Stimulated activated CD4-positive, alpha-beta T cell treated with anti-CD3 and anti-CD28 coated beads, Interleukin-1b, Interleukin-23, amount 100 ng/mL, for 1 hour (primary cell): ENCODE measurements at places on chromosomes 4 and X.

DNA sequence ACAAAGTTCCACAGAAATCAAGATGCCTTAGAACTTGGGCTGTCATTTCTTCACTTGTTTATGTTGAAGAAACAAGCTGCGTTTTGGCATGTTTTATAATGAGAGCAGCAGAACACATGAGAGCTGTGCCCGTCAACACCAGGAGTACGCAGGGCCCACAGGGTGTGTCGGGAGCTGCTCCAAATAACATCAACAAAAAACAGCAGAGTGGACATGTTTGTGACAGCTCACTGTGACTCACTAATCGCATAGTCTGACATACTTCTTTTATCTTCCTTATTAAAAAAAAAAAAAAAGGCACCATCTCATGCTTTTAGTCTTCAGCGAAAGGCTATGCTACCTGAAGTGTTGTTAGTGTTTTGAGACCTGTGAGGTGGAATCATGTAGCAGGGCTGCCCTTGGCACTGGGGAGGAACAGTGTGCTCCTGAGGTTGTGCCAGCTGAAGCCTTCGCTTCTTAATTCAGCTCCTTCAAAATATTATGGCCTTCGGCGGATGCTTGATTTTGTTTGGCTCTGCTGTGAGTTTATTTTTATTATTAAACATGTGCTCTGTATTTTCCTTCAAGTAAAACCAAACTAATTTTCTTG, 32.8 kb downstream of the FHDC1 start:
- DNase-seq, result no peak

DNA sequence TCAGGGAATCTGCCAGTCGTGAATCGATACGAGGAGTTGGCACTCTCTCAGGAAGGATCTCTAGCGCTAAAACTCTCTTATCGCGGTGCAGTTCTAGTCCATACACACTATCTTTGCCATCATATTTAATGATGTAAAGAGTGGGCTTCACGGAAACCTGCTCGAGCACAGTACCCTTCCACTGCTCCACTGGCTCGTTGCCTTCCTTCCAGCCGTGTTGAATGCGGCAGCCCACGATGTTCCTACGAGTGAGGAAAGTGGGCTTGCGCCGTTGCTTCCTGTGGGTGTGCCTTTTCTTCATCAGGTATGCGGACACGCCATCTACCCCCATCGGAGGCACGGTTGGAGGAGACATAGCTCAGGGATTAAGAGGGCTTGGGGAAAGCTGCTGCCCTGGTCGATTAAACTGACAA, 661 bp downstream of the SPIN4 start:
- no peak for DNase-seq

- DNase-seq, result no peak
Measured at GRCh38 chrX:64908121-64908520, 68.1 kb downstream of the ZC4H2 start.

- DNase-seq, result no peak
Measured at GRCh38 chr4:162912482-162912881, 254.2 kb downstream of the NAF1 start.

DNA sequence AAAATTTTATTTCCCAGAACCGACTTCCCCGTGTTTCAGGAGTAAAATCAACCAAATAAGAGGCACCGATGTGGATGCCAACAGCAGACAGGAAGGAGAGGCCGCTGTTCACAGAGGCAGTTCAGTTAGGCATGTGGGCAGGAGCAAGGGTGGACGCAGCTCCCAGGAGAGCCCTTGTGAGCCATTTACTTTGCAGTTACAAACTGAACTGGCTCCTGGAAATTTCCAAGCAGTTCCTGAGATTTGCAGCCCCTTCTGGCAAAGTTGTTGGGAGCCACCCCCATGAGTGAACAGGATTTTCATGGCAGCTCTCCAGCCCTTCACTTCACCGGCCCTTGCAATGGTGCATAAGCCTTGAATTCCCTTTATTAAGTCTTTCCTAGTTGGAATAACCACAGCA, 189.1 kb downstream of the AFAP1 start:
- no peak for DNase-seq

- no peak for DNase-seq
Measured at GRCh38 chr4:185811509-185812364, at the start of gene SORBS2. TSS of gene SORBS2 (minus strand) at chr4:185812194. CDS start at chr4:185690571, 121,623 bp downstream.

DNA sequence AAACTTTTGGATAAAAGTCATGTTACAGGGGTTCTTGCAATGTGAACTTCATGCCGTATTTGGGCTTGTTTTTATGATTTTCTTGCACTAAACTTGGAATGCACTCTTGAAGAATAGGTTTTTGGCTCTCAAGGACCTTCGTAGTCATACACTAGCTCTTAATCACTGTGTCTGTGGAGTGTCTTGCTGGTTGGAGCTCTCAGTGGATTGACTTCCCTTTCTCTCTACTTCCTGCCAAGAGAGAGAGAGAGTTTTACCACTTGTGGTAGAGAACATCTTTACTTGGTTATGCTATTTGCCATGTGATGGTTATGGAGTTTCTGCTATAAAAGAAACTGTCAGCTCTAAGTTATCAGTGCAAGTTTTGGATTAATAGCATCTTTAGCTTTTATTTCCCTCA, 112.4 kb downstream of the BMPR1B start:
- DNase-seq, result no peak

GRCh38 chrX:39304746-39305145, 503.5 kb downstream of the MID1IP1 start:
- no peak for DNase-seq

DNA sequence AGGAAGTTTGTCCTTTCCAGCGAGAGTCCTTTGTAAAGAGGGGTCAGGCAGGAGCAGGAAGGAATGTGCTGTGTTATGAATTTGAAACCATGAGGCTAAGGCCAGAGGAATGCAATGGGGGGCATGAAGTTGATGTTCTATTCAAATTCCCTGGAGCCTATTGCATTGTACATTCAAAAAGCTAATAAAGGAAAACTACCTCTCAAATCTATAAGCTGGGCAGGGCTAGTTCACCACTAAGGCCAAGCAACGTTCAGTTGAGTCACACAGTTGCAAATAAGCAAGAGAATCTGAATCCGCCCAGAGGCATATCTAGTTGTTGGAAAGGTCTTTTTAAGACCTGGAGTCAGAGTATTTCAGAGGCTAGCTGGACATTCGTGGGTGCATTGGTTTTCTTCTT, 148.3 kb downstream of the DCTD start:
- no peak for DNase-seq

- no peak for DNase-seq
Measured at GRCh38 chr4:185932491-185932890, 120.5 kb upstream of the SORBS2 start.

GRCh38 chr4:110064934-110065333, 133.5 kb downstream of the ELOVL6 start:
- DNase-seq, result no peak

- no peak for DNase-seq
Measured at GRCh38 chr4:16183604-16184003, 42.7 kb downstream of the TAPT1 start.

- DNase-seq, result no peak
Measured at GRCh38 chr4:23034731-23035130, 342.0 kb downstream of the GBA3 start.

DNA sequence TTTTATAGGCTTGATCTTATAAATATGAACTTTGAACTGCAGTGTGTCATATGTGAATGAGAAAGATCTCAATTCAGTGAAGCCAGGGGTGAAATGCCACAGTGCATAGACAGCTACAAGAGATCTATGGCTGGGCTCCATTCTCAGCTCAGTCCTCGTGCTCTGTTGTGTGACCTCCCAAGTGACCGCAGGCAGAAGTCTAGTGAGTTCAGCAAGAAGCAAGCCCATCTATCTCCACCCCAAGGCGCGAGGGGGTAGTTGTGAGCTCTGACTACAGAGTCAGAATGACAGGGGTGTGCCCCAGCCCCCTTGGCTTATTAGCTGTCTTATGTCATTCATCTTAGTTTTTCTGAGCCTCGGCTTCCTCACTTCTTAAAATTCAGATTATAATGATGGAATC, 378.3 kb downstream of the FBXW7 start:
- no peak for DNase-seq

- no peak for DNase-seq
Measured at GRCh38 chrX:74383611-74384010, 37.7 kb upstream of the SLC16A2 start.

- no peak for DNase-seq
Measured at GRCh38 chr4:138741766-138742377, 273.7 kb upstream of the NOCT start.

- DNase-seq, result no peak
Measured at GRCh38 chrX:71910643-71910985, at the start of gene NHSL2. TSS of gene NHSL2 (plus strand) at chrX:71910845.
